Cortex of kidney (tissue), 1 donor: ENCODE measurements at places on chromosomes 2 and 18.

DNA sequence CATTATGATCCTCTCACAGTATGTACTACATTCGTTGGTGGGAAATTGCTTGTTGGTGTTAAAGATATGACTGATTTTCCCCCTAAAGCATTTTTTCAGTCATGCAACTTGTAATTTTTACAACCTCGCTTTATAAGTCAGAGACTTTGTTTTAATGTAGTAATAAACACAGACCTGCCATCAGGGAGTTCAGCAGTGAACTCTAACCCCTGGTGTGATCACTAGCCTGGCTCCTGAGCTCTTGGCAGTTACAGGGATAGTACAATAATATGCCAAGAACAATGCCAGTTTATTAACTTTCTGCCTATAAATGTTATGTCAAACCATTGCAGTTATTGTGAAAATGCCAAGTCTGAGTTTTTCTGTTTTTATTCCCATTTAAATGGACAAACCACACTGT is 93.8 kb downstream of the EDAR start:
- DNase-seq, result no peak

DNA sequence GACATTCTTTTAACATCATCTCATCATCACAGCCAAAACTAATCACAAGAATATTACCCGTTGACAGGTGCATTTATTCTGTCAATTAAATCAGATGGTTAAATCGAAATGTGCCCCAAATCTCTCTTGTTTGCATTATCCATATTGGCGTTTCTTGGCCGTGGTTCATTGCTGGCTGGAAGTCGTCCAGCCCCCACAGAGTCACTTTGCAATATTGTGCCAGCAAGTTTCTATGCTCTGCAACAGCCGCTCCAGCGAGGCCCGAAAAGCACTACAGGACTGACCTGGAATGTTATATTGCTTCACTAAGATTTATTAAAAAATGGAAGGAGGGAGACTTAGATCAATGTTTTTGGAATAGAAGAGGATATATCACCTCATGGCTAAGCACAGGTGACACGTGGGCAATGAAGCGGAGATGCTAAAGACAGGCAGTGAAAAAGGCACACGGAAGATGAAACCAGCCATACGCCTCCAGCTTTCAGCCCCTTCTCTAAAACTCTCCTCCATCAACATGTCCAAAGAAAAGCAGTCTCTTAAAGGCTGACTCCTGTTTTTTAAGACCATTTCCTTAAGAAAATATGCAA is 176.8 kb upstream of the VRK2 start:
- no peak for DNase-seq

GRCh38 chr2:99035920-99036319 is 99.9 kb upstream of the CRACDL start:
- no peak for DNase-seq

DNA sequence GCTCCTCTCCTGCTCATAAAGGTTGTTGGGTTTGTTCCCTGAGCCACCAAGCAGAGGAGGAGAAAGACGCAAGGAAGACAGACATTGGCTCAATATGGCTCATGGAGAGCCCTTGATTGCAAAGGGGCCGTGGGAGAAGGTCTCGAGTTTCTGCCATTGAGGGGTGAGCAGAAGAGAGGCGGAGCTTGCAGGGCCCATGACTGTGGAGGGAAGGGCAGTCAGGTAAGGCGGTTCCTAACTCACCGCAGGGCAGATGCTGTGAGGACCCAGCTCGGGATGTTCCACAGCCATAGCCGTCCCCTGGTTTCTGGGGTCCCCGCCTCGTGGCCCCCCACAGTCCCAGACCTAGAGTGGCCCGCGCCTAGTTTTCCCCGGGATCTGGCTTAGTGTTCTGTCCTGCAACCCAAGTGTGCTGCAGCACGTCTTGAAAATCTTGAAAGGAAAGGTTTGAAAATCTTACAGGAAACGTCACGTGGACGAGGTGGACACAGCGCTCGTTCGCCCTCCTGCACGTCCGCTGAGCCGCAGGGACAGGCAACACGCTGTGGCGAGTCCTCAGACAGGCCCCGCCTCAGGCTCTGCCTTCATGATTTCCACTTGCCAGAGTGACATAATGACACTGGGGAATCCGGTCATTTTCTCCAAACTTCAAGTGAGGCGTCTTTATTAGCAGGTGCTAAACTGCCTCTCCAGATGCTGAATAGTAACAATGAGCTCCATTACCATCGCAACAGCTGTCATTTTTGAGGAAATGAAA is 105.5 kb upstream of the HDAC4 start:
- no peak for DNase-seq

DNA sequence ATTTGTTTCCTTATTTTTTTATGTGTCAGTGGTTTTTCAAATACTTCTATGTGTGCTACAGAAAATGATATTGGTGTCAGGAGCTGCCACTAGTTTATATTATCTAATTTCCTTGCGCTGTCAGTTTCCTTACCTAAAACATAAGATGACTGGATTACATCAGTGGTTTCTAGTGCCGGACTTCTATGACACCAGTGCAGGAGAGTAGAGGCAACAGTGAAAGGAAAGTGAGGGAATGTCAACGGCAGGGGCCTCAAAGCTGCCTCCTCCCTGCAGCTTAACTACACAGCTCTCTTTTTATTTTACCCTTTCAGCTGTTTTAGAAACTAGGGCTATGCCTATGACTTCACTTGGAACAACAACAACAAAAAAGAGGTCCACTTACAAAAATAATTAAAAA is 6.5 kb downstream of the ERBB4 start:
- no peak for DNase-seq

DNA sequence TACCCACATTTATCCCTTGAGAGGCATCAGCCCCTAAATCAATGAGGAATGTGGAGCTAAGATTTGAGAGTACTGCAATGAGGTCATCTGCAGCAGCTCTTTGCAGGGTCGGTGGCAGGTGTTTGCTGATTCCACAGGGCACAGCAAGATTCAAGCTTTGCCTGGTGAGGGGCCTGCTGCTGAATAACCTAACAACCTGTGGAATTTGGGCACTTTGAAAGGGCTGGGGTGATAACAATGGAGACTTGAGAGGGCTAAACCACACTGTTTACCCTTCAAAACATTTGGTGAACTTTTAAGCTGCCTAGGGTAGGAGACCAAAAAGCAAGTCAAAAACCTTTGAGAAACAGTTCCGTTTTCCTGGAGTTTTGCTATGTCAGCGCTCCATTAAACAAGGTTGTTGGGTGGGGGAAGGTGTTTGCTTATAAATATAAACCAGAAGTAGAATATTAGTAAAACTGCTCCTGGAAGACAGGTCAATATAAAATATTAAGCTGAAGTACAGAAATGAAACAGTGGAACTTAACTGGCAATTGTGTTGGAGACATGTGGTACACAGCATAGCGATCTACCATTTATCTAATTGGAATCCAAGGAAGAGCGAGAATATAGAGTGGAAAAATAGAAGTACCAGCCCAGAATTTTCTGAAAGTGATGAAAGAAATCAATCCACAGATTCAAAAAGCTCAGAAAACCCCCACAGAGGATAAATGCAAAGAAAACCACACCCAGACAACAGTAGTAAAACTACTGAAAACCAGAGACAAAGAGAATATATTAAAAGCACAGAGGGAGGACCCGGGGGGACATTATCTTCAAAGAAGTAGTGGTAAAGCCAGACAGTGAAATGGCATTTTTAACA is 15.7 kb downstream of the COPS8 start:
- DNase-seq, result no peak

GRCh38 chr18:47284721-47285395 is 33.4 kb upstream of the SKOR2 start:
- no peak for DNase-seq

GRCh38 chr2:71714601-71715240 is 261.4 kb downstream of the DYSF start:
- no peak for DNase-seq

DNA sequence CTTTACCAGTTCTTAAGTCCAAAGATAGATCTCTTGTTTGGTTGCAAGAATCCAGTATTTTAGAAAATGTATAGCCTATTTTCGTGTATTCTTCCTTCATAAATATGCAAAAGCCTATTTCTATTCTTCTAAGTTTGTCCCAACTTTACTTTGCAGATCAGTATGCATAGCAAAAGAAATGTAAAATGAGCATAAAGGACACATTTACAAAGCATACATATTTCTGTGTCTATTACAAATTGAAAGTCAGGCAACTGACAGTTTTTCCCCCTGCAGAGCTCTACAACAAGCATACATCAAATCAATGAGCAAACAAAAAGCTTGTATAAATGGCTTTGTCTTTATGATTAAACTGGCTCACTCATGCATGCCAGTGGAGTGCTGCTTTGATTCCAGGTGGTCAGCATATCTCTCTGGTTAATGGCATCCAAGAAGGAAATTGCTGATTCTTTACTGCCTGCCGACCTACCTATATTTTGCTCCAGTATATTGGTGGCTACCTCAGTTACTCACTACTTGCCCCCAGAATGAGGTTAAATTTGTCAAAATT is 10.0 kb upstream of the VPS54 start:
- DNase-seq, result no peak

DNA sequence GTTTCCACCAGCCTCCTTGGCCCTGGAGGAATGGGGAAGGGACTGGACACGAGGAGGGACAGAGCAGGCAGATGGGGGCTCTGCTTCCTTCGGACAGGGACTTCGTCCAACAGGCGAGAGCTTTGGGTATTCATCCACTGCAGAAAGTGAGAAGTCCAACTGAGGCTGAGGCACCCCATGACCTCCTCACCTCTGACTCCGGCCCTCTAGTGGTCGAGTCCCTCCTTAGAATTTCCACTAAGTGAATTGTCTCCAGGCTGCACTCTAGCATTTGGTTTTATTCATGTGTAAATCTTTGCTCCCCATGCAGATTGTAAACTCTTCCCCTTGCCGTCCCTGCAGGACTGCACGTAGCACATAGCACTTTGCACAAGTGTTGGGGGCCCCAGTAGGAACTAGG is 75.6 kb downstream of the TMEM247 start:
- DNase-seq, result no peak

DNA sequence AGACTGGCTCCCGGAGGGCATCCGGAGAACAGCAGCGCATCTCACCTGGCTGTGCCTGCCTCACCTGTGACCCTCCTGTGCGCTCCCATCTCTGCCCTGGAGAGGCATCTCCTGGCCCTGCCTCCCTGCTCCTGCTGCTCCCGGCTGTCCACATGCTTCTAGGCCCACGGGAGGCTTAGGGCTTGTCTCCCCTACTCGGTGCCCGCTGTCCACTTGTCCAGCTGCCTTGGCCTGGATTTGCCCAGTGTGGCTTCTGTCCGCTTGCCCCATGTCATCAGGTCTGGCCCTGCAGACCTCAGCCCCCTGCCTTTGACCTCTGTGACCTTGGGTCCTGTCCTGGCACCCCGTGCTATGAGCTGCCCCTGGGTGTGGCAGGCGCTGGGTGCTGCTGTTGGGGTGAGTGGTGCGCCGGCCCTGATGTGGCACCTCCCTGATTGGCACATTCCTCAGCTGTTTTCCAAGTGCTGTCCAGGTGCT is 4.5 kb downstream of the BOK start:
- no peak for DNase-seq

DNA sequence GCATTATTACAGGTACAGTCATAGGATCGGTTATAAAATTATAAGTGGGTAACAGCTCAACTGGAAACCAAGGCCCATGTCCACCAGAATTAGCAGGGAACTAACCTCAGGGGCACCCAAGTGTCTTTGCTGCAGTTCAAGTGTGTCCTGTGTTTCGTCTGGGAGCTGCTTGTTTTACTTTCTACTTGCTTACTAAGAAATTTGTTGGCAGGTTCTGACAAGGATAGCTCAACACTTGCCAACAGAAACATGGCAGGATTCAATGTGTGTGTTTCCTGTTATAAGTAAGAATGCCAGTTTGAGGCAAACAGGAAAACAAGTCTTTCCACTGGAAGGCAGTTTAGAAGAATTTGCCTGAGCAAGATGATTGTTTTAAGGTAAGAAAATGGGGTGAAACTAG is 104.5 kb downstream of the EPHA4 start:
- no peak for DNase-seq

GRCh38 chr2:200230716-200231115 is 75.8 kb upstream of the SPATS2L start:
- no peak for DNase-seq

DNA sequence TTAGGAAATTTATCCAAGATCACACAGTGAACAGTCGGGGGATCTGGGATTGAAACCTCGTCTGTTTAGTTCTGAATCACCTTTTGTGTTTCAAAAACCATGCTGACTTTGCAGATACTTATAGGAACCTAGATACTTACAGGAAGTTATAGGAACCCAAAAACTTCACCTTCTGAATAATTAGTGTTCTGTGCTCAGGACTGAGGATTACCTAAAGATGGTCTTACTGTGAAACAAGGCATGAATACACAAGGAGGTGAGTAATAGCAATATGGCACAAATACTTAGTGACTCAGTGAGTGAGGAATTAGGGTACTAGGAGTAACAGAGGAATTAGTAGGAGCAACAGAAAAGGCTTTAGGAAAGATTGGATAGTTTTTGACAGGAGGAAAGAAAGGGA is 145.5 kb downstream of the LRATD1 start:
- DNase-seq, result no peak

- DNase-seq, result no peak
Measured at GRCh38 chr2:42799881-42800280, 7.5 kb upstream of the HAAO start.

DNA sequence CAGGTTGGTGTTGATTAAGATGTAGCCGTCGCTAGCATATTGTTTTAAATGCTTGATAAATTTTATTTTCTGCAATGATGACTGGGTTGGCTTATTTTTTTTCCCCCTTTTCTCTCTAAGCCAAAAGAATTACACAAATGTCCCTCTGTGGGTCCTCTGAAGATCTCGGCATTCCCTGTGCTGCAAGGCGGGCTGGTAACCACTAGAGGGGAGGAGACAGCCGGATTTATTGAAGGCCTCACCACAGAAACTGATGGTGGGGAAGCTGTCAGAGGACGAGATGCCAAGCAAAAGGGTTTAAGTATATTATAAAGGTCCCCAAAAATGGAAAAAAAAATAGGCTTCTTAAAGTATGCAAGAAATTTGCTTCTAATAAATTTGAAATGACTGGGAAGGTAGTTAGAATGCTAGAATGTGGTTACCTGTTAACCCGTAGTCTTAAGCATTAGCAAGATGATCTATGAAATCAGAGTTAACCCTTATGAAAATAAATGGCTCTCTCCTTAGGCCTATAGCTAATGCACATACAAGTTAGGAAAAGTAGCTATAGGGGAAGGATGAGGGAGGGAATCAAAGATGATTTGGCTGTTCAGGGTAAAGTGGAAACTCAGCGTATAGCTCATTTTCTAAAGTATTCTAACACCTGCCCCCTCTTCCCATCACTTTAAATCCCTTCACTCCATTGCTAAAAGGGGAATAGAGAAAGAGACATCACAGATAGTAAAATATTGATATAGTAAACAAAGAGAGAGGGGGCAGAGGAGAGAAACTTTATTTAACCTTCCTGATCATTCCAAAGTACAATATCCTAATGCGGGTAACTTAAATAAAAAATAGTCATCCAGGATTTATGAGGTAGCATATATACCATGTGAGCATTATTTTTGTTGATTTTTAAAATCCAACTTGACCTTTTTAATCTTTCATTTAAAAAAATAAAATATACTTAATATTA is 894.5 kb upstream of the POU3F3 start:
- DNase-seq, result no peak
